ENCODE measurements at places on chromosomes 7 and 10. TPM values are rescaled to one million over a fixed set of nuclear protein-coding genes. Genes with fewer than 3 reads are reported as not detected.

PANK1 gene
- total RNA-seq = 2.0 TPM

PWWP2B gene
- 14.1 TPM for total RNA-seq

REEP3 gene
- 9.9 TPM for total RNA-seq

CYP3A4 gene
- total RNA-seq = 0.66 TPM

MSMB gene
- total RNA-seq = not detected

GPR15LG gene
- not detected for total RNA-seq

FAM25C gene
- total RNA-seq = not detected

PRSS37 gene
- total RNA-seq = not detected

All from T-cell (primary cell).